Activated T-helper 1 cell treated with anti-CD3 and anti-CD28 coated beads, Interleukin-2, amount 50 U/mL, for 16 hours (primary cell): ENCODE measurements at places on chromosomes 3 and 15.
A peak's percentile ranks its signal among the peaks of the same experiment; 100 is the strongest.

DNA sequence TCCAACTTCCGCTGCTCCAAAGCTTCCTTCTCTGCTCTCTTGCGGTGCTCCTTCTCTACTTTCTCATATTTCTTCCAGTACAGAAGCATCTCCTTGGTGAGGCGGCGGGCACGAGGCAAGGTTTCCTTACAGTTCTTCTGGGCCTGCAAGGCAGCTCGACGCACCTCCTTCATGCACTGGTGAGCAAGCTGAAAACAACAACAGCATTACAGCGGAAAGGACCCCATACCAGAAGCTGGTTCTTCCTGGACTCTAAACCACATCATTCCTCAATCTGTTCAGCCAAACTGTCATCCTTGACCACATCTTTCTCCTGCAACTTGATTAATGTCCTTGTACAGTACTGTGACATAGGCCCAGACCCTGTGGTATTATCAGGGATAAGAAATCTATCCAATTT, 36.4 kb downstream of the INO80 start:
- no peak for DNase-seq

DNA sequence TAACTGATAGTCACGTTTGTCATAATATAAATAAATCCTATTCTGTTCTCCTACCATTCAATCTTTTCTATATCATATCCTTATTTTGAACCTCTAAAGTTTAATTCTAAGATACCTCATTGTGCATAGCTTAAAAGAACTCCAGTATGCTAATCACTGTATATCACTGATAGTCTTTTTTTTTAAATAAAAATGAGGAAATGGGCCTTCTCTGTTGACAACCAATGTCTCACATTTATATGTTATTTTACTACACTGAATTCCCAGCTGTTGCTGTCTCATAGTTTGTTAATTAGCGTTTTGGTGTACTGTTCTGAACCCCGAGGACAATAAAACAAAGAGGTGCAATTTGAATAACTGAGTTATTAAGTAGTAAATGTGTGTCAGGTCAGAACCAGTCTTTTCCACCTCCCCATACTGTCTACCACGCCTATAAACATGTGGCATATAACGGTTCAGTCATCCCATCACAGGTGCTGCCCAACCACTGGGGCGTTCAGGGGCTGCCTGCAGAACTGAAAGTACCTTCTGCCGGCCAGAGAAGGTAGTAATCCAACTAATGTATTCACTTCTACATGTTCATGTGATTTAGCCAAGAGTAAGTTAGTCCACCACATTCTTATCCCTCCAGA, 14.9 kb downstream of the CBLB start:
- DNase-seq = no peak

- no peak for DNase-seq
Observed at GRCh38 chr3:53673722-53674350, 172.4 kb downstream of the CHDH start.

DNA sequence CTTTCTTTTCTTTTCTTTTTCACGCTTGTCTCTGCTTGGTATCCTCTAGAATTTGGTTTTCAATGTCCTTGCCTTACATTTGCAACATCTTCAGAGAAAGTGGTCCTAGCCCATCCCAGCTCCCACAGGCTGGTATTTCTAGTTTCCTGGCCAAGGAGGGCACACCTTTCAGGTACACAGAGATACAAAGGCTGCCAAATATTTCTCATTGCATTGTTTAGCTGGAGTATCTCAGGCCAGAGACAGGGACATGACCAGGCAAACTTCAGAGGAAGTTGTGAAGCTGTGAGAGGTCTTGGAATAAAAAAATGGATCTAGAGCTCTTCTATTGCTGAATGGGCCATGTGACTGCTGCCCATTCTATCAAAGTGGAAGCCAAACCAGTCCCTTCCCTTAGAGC, 68.9 kb downstream of the BDH1 start:
- no peak for DNase-seq

DNA sequence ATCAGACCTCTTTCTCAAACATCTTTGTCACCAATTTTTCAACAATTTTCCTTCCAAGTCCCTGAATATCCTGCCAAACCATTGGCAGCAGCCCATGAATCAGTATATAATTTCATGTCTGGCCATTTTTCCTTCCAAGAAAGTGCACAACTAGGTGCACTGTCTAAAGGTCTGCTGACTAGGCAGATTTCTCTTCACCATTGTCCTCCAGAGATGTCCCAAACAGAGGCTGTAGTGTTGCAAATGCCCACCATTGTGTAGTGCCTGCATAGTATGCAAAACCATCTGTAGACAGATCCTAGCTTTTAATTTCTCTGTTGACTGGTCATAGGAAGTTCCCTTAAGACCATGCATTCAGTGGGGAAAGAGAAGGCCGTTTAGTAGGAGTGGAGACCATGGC, 25.0 kb upstream of the GOLGA6L2 start:
- DNase-seq = no peak

DNA sequence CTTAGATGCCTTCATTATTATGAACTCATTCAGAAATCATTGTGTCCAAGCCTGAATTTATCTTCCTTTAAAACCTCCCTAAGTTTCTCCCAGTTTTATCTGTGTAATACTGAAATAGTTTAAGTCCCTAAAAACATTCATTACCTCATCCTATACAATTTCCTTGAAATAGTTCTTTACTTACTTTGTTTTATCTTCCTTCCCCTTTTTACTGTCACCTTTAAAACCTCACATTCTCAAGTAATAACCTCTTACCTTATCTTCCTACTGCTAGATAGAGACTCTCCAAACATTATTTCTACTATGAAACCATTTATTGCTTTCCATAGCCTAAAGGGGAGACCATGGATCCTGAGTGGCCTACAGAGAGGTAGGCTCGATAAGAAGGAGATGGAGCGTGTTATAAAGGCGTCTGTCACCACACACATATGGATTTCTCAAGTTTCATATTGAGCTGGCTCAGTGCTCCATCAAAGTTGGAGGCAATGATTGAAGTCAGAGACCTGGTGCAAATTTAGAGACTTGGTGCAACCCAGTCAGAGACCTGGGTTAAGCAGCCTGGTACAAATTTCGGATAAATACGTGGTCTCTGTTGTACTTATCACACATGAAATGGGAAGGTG, 140.4 kb downstream of the NFKBIZ start:
- no peak for DNase-seq

- DNase-seq = no peak
Observed at GRCh38 chr3:25749031-25749581, 34.1 kb downstream of the NGLY1 start.

DNA sequence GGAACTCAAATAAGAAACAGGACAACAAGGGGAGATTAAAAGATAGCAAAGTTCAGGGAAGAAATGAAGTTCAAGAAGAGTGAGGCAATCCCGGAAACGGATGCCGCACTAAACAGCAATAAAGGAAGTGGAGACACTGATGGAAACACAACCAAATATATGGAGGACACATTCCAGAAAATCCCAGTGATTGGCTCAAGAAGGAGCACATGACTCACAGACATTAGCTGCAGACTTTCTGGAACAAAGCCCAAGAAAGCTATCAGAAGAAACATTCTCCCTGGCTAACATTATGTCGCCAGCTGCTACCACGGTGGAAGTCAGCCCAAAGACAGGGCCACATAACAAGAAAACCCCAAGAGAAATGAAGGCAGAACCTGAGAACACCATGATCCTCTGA, 18.1 kb upstream of the VGLL4 start:
- no peak for DNase-seq

GRCh38 chr3:51968170-51968775, 1.0 kb upstream of the PCBP4 start:
- DNase-seq = no peak

DNA sequence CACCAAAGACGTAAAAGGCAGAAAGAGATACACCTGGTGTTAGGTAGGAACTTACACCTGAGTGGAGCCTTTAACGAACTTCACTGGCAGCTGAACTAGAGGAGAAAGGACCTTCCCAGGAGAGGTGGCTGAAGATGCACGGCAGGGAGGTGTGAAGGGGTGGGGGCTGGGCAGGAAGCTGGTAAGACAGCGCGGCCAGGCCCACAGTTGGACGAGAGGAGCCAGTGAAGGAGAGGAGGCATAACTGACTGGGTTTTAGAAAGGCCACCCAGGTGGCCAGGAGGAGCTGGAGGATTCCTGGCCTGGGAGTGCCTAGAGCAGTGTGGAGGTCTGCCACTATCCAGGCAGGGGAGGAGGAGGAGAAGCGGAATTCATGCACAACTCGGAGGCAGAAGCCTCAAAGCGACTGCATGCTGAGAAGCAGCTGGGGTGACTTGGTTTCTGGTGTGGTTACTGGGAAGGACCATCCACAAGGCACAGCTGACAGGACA, 51.9 kb downstream of the SLC41A3 start:
- DNase-seq = no peak

DNA sequence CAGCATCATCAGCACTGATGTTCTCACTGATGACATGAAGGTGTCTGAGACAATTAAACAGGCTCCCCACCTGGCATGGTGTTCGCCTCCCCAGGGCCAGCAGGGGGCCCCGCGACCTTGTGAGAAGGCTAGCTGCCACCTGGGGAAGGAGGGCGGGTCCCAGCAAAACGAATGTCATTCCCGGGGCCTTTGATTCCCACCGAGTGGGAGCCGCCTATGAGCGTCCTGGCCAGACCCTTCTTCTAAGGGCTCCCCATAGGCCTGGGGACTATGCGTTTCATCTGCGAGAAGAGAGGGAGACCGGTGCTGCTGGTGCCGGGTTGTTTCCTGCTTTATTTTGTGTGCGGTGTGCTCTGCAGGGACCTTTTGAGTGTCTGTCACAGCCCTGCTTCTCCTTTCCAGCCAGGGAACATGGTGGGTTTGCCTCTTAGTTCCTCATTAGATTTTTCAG, 20.5 kb upstream of the MINDY4B start:
- peak; percentile 23 for DNase-seq

- DNase-seq = no peak
Observed at GRCh38 chr3:187792521-187792920, 47.3 kb upstream of the BCL6 start.

- no peak for DNase-seq
Observed at GRCh38 chr3:39271363-39271914, 8.4 kb downstream of the CX3CR1 start.

GRCh38 chr3:125662675-125663074, 67.4 kb upstream of the OSBPL11 start:
- no peak for DNase-seq

DNA sequence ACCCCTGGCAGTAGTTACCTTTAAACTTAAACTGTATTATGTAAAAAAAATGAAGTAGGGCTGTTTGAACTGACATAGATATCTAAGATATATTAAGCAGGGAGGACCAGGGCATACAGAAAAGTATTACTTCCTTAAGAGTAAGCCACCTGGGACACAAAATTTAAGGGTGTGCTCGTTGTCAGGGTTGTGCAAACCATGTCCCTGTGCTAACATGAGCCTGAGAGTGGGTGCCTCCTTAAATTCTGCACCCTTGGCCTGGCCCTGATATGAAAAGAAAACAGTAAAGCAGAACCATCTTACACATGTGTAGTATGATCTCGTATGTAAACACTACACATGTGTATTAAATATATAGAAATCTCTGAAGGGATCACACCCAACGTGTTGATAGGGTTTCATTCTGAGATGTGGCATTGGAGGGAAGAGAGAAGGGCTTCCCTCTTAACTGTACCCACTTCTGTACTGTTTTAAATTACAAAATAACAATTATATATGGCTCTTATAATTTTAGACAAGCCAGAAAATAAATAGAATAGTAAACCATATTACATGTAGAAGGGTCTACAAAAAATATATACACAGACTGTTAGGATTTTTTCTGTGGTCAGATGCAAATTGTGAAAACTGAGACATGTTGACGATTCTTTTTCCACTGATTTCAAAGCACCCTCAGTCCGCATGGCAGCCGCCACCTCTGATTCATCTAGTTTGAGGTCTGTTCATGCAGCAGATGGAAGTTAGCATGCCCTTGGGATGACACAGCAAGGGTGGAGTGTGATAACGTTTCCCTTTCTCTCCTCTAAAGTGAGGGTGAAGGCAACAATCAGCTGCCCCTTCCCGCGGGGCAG, 400.8 kb upstream of the PROK2 start:
- no peak for DNase-seq

DNA sequence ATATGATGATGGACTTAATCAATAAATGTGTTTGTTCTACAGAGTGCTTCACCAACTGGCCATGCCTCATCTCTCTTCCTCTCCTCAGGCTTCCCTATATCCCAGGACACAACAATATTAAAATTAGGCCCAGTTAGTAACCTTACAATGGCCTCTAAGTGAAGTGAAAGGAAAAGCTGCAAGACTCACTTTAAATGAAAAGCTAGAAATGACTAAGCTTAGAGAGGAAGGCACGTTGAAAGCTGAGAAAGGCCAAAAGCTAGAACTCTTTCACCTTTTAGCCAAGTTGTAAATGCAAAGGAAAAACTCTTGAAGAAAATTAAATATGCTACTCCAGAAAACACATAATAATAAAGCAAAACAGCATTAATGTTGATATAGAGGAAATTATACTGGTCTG, 1010.3 kb downstream of the NAALADL2 start:
- no peak for DNase-seq

DNA sequence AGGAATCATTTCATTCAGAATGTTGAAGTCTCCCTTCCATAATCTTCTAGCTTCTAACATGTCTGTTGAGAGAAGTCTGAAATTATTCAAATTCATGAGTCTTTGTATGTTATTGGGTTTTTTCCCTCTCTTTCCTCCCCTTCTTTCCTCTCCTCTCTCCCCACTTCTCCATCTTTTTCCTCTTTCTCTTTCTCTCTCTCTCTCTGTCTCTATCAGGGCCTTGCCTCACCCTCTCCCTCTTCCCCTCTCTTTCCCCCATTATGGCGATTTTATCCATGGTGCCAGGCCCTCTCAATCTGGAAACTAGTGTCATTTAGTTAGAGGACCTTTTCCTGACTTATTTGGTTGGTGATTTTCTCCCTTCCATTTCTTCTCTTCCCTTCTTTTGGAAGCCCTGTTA, 147.3 kb downstream of the SST start:
- DNase-seq = no peak

DNA sequence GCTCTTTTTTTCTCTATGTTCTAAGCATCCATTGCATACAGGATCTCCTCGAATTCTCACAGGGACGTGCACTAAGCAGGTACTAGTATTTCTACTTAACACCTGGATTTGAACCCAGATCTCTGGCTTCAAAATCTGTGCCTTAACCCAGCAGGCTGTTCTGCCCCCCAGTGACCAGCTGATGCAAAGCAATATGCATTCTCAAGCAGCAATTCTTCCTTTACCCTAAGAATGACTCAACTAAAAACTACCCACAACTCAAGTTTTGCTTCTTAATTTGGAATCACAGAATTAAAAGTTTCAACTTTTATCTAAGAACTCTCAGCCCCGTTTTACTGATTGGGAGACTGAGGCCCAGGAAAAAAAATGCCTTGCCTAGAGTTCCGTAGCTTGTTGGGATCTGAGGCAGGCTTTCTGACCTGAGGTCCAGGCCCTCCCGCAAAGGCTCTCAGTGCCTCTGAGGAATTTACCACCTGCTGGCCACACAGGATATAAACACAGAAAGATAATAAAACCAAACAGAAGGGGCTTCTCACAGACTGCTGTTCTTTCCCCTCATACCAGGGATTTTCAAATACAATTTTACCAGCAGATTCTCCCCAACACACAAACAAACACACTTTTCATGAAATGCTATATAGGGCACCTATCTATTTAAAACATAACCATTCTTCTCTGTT, 115.4 kb upstream of the RAD18 start:
- DNase-seq = no peak
